Fibroblast of lung (primary cell): ENCODE measurements at places on chromosomes 16 and 17.
A peak's percentile ranks its signal among the peaks of the same experiment; 100 is the strongest.

GRCh38 chr16:6926341-6926740 is 406.3 kb upstream of the RBFOX1 start:
- no peak for DNase-seq

GRCh38 chr17:77242118-77242851 is 101.5 kb downstream of the SEC14L1 start:
- DNase-seq, result no peak

DNA sequence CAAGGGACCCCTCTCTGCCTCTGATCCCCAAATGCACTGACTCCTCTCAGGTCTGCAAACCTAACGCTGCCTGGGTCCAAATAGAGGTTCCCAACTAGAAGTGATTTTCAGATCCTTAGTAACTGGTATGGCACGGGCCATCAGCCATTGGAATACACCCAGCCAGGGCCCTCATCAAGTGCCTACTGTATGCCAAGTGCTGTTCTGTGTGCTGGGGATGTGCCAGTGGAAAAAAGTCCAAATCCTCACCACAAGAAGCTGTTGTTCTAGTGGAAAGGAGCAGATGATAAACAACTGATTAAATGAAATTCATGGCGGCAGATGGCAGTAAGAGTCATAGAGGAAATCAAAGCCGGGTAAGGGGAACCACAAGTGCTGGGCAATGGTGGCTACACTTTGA is 57.2 kb upstream of the MED9 start:
- no peak for DNase-seq

GRCh38 chr17:70137451-70138230 is 31.7 kb upstream of the KCNJ2 start:
- peak; percentile 96 for DNase-seq

GRCh38 chr16:65119901-65120401 is 1.9 kb downstream of the CDH11 start:
- DNase-seq, result peak; percentile 87
